ENCODE measurements at places on chromosomes 2 and 18.

DNA sequence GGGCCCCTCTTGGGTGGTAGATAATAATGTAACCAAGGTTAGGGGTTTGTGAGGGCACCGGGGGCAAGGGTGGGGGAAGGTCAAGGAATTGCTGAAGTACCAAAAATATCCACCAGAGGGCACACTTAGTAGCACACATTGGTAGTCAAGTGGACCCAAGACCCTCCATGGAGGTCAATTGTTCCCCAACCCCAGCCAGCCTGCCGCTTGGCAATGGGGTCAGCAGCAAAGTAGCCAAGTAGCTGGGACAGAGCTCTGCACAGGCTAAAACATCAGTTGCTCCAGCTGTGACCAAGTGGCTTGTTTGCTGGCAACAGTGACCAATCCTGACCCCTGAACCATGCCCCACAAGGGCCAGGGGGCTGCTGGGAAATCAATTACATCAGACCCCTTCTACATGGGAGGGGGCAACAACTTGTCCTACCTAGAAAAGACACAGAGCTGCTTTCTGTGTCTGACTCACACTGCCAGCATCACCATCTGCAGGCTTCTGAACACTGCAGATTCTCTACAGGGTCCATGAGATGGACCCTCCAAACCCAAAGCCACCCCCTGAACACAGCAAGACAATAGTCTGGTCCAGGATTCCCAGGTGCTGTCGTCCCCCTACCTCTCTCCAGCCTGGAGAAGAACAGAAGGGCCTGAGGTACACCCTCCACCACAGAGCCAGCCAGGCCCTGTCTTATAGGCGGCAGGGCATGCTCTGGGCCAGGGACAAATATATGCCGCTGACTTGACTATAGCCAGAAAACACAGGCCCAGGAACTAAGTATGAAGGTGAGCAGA, 76.0 kb downstream of the EMX1 start:
- no peak for DNase-seq

GRCh38 chr18:22606563-22607283, 189.0 kb upstream of the CTAGE1 start:
- DNase-seq, result no peak

GRCh38 chr18:3453540-3454364, 3.8 kb downstream of the TGIF1 start:
- DNase-seq, result no peak

DNA sequence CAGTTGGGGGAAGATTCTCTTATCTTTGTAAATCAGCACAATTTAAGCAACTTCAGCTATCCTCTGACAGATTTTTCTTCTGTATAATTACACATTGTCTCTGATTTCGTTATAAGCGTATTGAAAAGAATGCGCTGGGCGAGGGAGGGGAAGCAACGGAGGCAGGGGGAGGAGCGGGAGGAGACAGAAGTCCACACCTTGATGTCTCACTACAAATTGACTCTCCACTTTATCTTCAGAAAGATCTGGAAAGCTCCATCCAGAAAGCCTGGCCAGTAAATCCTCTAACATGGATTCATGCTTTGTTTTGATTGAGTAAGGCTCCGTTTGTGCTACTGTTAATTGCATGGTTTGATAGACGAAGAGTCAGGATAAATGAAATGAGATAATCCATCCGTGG, 76.6 kb downstream of the SMIM21 start:
- no peak for DNase-seq

- DNase-seq, result no peak
Measured at GRCh38 chr2:10009811-10010781, 33.3 kb upstream of the KLF11 start.

DNA sequence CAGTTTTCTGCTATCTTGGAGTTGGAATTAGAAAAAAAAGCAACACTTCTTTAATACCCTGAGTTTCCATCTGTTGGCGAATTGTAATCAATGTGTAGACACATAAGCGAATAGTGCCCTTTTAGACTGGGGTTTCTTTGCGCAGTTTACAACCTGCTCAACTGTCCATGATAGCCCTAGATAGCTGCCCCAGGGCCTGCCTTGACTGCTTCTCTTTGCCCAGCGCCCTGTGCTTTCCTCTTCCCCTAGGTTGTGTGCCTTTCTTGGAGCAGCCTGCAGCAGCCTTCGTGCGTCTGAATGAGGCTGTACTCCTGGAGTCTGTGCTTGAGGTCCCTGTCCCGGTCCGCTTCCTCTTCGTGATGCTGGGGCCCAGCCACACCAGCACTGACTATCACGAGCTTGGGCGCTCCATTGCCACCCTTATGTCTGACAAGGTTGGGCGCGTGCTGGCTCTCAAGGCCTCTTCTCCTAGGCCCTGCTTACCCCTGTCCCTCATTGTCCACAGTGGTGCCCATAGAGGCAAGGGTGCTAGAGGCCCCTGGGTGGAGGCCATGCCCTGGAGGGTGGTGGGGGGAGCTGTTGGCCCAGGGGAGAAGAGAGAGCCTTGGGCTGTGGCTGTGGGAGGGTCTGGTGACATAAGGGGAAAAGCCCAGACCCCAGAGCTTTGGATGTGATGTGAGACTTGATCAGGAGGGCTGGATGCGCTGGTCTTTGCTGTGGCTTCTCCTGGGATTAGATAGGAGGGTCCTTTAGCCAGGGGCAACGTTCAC, 6.9 kb downstream of the SLC4A3 start:
- no peak for DNase-seq

GRCh38 chr2:151315381-151315903, 26.0 kb upstream of the NMI start:
- DNase-seq, result no peak

DNA sequence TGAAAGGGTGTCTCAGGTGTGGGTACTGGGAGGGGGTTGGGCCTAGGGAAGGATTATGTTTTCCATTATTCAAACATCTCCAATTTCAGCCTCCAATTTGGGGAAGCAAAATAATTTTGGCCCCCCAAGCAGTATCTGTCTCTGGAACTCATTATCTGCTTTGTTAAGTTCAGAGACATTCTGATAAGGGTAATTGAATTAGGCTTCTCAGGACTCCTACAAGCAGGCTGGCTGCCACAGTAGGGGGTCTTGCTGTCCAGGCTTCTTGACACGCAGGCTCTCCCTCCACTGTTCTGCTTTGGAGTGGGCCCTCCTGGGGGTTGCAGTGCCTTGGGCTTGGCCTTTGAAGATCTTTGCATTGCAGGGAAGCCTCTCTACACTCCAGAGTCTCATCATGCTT, 108.1 kb upstream of the SIX2 start:
- no peak for DNase-seq

- no peak for DNase-seq
Measured at GRCh38 chr2:100008956-100009355, 133.4 kb downstream of the AFF3 start.

All from T-helper 22 cell (primary cell).